Activated CD4-positive, alpha-beta T cell treated with anti-CD3 and anti-CD28 coated beads, Interleukin-2, amount 50 U/mL, for 16 hours (primary cell): ENCODE measurements at places on chromosomes 16 and 17.
A peak's percentile ranks its signal among the peaks of the same experiment; 100 is the strongest.

GRCh38 chr17:28896884-28897768 lies at the start of gene FLOT2:
Gene FLOT2, minus strand, starts transcription at chr17:28897733. Its CDS starts 159 bp downstream, at chr17:28897574.
- DNase-seq: peak; percentile 57

DNA sequence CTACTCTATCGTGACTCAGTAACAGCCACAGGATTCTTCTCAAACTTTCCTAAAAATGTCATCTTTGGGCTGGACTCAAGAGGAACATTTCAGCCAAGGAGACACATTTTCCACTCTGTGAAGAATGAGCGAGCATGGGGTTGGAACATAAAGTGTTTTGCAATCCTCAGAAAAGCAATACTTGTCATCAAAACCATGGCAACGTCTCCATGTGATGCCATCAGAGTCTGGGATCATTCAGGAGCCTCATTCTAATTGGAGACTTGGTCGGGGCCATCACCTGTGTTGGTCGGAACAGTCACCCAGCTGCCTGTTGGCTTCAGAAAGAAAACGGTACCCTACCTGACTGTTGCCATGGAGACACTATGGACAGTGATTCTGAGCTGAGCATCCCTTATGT lies 25.5 kb downstream of the MYOCD start:
- DNase-seq: no peak

- DNase-seq: no peak
These were observed 189.3 kb downstream of the IRF8 start for GRCh38 chr16:86088287-86088686.

DNA sequence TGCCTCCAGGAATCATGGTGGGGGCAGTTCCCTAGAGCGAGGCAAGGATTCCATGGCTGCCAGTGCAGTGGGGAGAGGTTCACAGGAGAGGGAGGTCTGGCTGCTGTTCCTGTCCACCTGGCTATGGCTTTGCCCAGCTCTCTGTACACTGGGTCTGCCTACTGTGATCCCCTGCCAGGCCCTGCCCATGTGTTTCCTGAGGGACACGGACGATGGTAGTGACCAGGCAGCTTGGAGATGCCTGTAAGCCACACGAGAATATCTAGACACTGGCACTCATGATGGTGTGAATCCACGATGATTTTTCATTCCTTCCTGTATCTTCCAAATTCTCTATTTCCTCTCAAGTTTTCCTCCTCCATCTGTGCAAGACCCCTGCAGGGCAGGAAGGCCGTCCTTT lies 11.1 kb downstream of the C1QTNF8 start:
- DNase-seq: no peak

DNA sequence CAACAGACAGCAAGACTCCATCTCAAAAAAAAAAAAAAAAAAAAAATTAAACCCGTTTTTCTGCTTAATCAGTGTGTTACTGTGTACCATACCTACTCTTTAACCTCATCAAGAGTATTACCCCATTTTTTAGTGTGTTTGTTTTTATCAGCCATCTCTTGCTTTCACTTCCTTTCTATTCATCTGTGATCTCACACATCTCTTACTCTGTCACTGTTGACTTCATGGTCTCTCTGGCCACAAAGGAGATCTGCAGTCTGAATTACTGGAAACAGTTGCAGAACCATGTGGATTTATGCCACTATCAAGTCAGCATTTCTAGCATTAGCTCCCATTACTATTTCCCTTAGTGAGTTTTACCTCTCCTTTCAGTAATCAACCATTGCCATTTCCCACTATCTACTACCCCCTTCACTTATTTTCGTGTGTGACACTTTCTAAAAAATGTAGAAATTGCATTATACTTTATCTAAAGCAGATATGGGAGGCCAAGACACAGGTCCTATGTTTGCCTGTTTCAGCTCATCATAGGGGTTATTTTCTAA lies 20.1 kb downstream of the NDEL1 start:
- DNase-seq: peak; percentile 21

DNA sequence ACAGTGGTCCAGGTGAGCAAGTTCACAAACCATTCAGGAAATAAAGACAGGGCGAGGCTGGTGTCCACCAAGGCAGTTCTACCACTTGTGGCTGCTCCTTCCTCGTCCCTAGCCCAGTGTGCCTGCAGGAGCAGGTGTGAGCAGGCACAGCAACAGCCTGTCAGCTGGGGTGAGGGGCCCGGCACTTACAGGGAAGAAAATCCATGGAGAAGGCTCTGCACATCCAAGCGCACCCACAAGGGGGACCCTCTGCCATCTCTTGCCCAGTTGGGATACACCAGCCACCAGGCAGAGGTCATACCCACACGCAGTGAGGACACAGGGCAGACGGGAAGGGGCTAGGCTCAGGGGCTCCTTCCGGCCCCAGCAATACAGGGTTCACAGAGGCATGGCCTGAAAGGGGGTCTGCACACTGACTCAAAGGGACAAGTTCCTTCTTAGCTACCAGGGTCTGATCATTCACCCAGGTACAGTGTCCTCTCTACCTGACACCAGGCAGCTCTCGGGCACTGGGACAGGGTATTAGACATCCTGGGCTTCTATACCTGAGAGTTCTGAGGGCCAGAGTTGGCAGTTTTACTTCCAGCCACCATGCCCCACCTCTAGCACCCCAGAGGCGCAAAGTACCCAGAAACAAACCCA lies 27.0 kb downstream of the CDIP1 start:
- no peak for DNase-seq

DNA sequence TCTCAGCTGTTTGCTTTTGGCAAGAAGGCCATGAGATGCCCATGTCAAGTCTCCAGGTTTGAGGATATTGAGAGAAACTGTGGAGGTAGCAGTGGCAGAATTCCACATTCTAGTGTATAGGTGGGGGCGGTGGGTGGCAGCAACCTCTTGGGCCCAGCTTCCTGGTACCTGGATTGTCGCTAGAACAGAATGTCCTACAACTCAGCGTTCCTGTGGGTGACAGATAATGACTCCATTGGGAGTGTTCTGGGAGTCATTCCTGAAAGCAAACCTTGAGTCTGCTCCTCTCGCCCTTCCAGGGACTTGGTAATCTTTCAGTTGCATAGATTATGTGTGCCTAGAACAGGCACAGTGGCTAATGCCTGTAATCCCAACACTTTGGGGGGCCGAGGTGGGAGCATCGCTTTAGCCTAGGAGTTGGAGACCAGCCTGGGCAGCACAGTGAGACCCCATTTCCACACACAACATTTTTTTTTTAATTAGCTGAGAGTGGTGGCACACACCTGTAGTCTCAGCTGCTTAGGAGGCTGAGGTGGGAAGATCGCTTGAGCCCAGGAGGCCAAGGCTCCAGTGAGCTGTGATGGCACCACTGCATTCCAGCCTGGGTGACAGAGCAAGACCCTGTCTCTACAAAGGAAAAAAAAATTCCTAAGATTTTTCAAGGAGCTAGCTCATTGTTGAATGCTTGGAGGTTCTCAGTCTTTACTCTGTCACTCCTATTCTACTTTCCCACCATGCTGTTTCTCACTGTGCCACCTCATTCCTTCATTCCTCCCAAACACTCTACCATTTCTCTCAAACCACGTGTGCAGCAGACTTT lies 37.9 kb upstream of the METTL16 start:
- no peak for DNase-seq
